ENCODE measurements at places on chromosomes 7 and 10. TPM values are rescaled to one million over a fixed set of nuclear protein-coding genes. Genes with fewer than 3 reads are reported as not detected.

Gene NEUROD6
- not detected for total RNA-seq

- H3K4me3 ChIP-seq = no peak overlapping the region
- H3K36me3 ChIP-seq = no peaks in the 10 kb centered on the region
- H3K27me3 ChIP-seq = no peaks in the 10 kb centered on the region
- no peak overlapping the region for H3K27ac ChIP-seq
Observed at GRCh38 chr10:32577448-32577847, 131.5 kb downstream of the CCDC7 start.

DNA sequence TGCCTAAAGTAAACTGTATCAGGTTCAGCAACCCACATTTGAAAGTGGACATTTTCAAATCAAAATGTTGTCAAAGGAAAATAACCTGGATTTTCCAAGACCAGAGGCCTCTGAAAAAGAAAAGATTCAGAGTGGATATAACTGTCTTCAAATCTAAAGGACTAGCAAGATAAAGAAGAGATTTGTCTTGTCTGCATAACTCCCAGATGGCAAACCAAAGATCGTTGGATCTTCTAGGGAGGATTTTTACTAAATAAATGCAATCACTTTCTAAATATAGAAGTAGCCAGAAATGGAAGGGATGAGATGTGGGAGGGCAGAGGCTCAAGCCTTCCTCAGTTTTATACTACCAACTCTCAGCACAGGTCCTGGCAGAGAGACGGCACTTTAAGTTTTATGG is 39.0 kb downstream of the CABCOCO1 start:
- H3K27me3 ChIP-seq = no peaks in the 10 kb centered on the region
- no peak overlapping the region for H3K4me3 ChIP-seq
- no peaks in the 10 kb centered on the region for H3K36me3 ChIP-seq
- DNase-seq = no peak
- H3K27ac ChIP-seq = no peak overlapping the region

DNA sequence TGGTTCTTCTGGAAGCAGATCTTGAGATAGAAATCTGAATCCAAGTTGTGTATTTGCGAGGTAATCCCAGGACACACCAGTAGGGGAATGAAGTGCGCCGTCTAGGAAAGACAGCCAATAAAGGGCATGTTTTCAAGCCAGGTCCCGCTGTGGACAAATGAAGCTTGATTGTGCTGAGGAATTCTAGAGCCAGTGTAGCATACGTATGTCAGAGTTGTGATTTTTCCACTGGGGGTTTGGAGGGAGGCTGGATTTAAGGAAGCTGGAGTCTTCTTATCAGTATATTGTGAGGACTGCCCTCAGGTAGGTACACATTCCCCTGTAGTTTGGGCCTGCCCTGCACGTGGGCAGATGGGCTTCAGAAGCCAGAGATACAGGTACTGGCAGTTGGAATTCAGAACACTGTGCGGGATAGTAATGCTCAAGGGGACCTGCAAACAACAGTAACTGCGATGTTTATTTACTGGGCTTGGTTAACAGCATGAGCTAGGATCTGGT is 50.9 kb downstream of the GALNT11 start:
- H3K36me3 ChIP-seq = no peaks in the 10 kb centered on the region
- no peaks in the 10 kb centered on the region for H3K4me1 ChIP-seq
- H3K27ac ChIP-seq = no peak overlapping the region
- H3K27me3 ChIP-seq = no peaks in the 10 kb centered on the region
- no peak overlapping the region for H3K4me3 ChIP-seq
- no peak for DNase-seq

Measured in Peyer's patch (tissue), 4 donors.